Suprapubic skin (tissue), 4 donors: ENCODE measurements at places on chromosomes 3 and 15. TPM values are rescaled to one million over a fixed set of nuclear protein-coding genes. Genes with fewer than 3 reads are reported as not detected.

Gene GOLGA6L4
- 2.8 TPM for total RNA-seq

Gene GOLGA6B
- total RNA-seq: not detected

Gene ZNF770
- 42.4 TPM for total RNA-seq

Gene ISLR2
- total RNA-seq: 1.9 TPM

Gene C3orf70
- 3.6 TPM for total RNA-seq

DNA sequence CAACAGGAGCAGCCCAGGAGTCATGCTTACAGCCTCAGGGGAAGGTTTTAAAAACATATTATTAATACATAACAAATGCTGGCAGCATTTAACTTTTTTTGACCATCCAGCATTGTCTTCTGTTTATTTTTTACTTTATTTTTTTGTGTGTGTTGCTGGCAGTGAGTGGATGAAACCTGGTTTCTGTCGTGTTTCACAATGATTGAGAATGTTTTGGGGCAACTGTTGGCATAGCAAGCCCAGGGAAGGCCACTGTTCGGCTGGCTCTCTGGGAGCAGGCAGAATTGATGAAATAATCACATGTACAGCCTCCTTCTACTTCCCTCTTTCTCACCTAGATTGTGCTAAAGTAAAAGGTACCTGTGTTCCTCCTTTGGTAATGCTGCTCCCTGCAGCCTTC, 190.2 kb downstream of the NR1D2 start:
- no peak for DNase-seq
- H3K27me3 ChIP-seq: no peaks in the 10 kb centered on the region
- peaks cover 20% of the 10 kb centered on the region for H3K36me3 ChIP-seq

GRCh38 chr3:111668888-111669488, 73.8 kb upstream of the ZBED2 start:
- H3K36me3 ChIP-seq: no peaks in the 10 kb centered on the region
- peaks cover 16% of the 10 kb centered on the region for H3K4me1 ChIP-seq
- no peaks in the 10 kb centered on the region for H3K27me3 ChIP-seq
- H3K27ac ChIP-seq: no peak overlapping the region
- H3K4me3 ChIP-seq: no peak overlapping the region
- DNase-seq: no peak
